Parietal lobe (tissue), 2 donors: ENCODE measurements at places on chromosomes 13 and 19. TPM values are rescaled to one million over a fixed set of nuclear protein-coding genes. Genes with fewer than 3 reads are reported as not detected.

RNF17 gene
- total RNA-seq: 2.2 TPM

KLHL26 gene
- total RNA-seq: 9.7 TPM

KIR3DL1 gene
- not detected for total RNA-seq

ZNF845 gene
- total RNA-seq: 21.3 TPM

ZNF471 gene
- total RNA-seq: 48.5 TPM

SHISA2 gene
- total RNA-seq: 30.7 TPM

CD33 gene
- 0.63 TPM for total RNA-seq

OR7A10 gene
- not detected for total RNA-seq

ZNF564 gene
- total RNA-seq: 36.9 TPM

KLK4 gene
- not detected for total RNA-seq

LRRC25 gene
- 0.31 TPM for total RNA-seq

SHC2 gene
- 18.2 TPM for total RNA-seq

ZNF556 gene
- not detected for total RNA-seq
